Nasal cavity respiratory epithelium epithelial cell of viscerocranial mucosa (primary cell): ENCODE measurements at places on chromosomes 6 and 20. TPM values are rescaled to one million over a fixed set of nuclear protein-coding genes. Genes with fewer than 3 reads are reported as not detected.

SLC12A5 gene
- total RNA-seq, result 0.07 TPM in 1 of 2 replicates, not detected in the other

ZNF217 gene
- total RNA-seq, result 43.1 and 73.2 TPM in 2 replicates

TAAR1 gene
- total RNA-seq, result not detected in 2 replicates

PRPH2 gene
- total RNA-seq, result 0.28 TPM in 1 of 2 replicates, not detected in the other

DUSP15 gene
- total RNA-seq, result 0.34 TPM in 1 of 2 replicates, not detected in the other

KCNQ5 gene
- total RNA-seq, result 3.0 and 3.8 TPM in 2 replicates

GRIK2 gene
- total RNA-seq, result 0.21 and 0.34 TPM in 2 replicates

JPH2 gene
- 0.68 and 4.1 TPM in 2 replicates for total RNA-seq

SIRPD gene
- not detected in 2 replicates for total RNA-seq

DOK5 gene
- not detected in 2 replicates for total RNA-seq

TMEM239 gene
- total RNA-seq, result not detected in 2 replicates
